ENCODE measurements at places on chromosomes 7 and 10.
A peak's percentile ranks its signal among the peaks of the same experiment; 100 is the strongest.

DNA sequence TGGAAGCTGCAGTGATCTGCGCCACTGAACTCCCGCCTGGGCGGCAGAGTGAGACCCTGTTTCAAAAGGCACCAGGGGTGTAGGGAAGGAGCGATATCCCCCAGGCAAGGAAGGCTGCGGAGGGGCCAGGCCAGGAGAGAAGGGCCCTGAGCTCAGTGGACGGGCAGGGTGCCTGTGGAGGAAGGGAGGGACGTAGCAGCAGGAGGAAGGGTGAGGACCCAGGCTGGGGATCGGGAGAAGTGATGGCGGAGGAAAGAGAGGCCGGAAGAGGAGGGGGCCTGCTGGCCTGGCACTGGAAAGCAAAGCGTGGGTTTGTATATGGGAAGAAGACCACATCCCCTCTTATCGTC lies 45.6 kb downstream of the ALOX5 start:
- peak; percentile 50 for DNase-seq

DNA sequence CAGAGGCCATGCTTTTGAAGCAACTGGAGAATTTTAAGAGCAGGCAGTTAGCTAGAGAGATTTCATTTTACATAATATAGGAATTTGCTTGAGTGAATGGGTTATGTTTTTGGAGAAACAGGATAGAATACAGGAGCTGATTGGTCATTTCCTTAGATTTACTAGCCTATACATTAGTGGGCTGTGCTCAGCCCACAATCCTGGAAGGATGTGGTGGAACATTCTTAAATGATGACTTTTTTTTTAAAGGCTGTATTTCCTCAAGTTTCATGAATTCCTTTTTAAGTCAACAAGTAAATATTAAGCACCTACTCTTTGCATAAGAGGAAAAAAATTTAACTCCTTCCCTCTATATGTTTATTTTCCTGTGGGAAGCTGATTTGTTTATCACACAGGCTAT lies 314.4 kb upstream of the BMPER start:
- no peak for DNase-seq

- DNase-seq = no peak
Measured at GRCh38 chr7:48299580-48300169, 128.4 kb downstream of the ABCA13 start.

DNA sequence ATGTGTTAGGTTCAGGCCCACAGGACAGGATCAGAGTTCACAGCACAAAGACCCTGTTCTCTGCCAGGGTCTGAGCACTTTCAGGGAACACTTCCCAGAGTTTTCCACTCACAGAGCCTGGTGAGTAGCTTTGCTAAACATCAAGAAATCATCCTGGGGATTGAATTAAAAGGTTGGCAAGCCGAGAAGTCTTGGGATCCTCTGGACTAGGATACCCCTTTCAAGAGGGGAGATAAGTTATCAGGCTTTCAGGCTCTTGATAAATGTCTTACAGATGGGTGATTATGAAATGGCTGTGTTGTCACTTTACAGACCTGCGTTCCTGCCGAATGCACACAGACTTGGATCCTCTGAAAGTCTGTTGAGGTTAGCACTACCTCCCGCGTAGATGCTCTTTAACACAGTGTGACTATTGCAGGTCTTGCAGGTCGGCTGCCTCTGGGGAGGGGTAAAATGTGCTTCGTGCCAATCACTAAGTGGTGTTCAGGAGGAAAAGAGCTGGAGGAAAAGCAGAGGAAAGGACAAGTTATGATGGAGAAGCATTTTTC lies 473.5 kb upstream of the AKR1E2 start:
- DNase-seq = no peak

- no peak for DNase-seq
Measured at GRCh38 chr10:86599729-86600128, 54.6 kb upstream of the OPN4 start.

GRCh38 chr7:146074195-146074765 lies 42.3 kb upstream of the CNTNAP2 start:
- no peak for DNase-seq

- no peak for DNase-seq
Measured at GRCh38 chr10:78571286-78571685, 497.5 kb upstream of the ZMIZ1 start.

GRCh38 chr7:105625986-105626385 lies 44.7 kb upstream of the EFCAB10 start:
- DNase-seq = no peak

DNA sequence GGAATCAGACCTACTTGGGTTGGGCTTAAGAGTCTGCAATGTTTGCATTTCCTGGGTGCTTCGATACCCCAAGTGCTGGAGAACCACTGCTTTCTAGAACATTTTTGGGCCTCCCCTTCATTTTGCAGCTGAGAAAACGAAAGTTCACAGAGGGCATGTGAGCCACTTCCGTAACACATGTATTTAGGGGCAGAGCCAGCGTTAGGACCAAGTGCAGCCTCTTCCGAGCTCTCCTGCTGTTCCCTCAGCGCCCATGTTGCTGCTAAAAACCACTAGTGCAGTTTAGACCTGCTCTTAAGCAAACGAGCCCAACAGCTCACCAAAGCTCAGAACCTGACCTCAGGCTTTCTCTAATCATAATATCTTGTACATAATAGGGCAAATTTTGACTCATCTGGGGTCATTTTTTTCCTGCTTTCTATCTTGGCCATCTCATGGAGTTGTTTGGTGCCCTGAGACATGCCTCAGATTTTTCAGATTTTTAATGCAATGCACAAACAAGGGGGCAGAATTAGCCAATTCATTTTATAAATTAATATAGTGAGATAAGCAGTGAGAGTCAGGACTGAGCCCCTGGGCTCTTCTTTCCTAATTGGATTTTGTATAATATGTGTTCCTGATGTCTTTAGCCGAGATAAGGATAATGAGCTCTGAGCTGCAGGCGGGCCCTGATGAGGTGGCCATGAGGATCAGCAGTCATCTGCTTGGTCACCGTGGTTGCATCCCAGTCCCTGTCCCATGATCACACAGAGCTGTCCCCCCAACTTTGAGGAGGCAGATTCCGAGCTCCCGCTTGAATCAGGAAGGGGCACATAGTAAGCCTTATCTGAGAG lies 12.9 kb downstream of the BAG3 start:
- no peak for DNase-seq

DNA sequence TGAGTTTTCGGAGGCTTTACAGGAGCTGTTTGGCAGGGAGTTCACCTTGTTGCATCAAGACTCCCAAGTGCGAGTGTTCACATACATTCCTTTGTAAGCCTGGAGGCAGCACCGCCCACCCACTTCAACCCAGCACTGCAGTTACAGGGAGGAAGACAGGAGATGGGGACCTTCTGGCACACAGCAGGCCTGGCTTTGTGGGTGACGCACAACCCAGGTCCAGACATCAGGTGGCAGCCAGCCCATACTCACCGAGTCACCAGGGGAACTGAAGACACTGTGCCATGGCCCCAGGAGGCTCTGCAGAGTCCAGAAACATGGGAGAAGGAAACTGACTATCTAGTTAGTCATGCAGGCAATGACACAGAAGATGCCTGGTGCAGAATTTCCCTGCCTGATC lies 305.9 kb upstream of the RNF32 start:
- no peak for DNase-seq

DNA sequence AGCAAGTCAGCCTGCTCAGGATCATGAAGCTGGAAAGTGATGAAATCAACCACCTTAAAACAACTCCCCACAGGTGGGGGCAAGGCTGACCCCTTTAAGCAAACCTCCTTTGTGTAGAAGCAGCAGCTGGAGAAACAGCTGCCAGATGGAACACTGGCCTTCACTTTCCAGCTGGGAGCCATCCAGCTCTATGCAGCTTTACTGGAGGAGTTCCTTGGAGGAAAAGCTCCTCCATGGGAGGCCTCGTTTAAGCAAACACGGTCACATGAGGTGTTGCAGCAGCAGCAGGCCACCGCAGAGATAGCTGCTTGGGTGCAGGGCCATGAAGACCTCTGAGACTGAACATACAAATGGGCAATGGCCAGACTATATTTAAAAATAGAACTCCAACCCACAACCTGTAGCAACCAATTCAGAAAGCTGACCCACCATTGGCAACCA lies 13.0 kb upstream of the DLG5 start:
- no peak for DNase-seq

DNA sequence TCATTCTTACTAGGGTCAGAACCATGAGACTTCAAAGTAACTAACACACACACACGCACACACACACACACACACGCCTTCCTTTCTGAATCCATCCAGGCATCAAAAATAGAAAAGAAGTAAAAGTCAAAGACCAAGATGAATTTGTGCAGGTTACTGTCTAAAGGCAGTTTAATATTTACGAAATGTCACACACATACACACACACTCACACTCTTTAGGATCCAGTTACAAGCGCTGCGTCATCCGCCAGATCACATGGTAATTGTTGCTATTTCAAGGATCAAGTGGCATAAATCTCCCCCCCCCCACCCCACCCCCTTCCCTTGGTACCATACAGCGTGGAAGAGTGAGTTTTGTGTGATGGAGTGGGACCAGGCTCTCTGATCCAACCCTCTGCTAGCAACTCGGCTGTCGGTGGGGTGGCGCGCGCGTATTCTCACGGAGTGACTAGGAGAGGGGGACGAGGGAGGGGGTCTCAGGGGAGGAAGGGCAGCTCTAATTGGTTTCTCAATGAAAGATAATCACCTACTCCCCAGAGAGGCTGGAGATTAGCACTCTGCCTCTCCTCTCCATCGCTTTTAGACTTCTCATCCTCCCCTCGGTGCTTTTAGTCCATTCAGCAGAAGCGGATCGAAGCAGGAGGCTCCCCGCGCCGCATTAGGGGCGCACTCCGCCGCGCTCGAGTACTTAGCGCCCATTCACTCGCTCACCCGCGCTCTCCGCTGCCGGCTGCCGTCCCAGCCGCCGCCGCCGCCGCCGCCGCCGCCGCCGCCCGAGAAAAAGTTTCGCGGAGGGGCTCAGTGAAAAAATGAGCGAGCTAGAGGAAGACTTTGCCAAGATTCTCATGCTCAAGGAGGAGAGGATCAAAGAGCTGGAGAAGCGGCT lies 83.5 kb upstream of the PRKG1 start:
- peak; percentile 65 for DNase-seq

- DNase-seq = no peak
Measured at GRCh38 chr10:35739998-35740397, 97.9 kb upstream of the FZD8 start.

DNA sequence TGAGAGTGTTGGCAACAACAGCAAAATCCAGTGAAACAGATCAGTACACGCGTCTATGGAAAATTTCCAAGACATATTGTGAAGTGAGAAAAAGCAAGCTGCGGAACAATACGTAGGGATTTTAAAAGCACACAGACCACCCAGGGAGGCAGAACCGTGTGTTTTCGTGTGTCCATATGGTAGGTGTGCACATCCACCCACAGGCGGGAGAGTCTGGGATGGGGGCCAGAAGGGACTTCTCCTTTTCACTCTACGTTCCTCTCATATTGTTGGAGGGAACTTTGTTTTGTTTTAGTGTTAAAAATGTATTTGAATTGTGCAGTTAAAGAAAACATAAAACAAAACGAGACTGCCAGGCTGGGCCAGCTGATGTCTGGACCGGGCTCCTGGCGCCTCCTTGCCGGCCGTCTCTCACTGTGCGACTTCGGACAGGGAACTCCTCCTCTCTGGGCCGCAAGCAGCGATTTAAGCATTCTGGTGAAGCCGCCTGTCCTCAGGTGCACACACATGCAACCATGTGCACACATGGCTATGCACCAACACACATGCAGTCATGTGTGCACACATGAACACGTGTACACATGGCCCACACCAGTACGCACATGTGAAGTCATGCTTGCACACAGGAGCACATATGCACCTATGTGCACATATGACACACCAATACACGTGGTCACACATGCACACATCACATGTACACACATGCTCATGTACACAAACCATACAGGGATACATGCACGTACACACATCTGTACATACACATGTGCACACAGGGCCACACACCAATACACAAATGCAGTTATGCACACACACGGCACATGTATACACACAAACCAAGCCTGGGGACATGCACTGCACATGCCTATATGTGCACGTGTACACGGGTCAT lies 141.1 kb downstream of the ELFN1 start:
- DNase-seq = no peak

GRCh38 chr10:89738551-89739209 lies 37.3 kb downstream of the KIF20B start:
- DNase-seq = no peak

DNA sequence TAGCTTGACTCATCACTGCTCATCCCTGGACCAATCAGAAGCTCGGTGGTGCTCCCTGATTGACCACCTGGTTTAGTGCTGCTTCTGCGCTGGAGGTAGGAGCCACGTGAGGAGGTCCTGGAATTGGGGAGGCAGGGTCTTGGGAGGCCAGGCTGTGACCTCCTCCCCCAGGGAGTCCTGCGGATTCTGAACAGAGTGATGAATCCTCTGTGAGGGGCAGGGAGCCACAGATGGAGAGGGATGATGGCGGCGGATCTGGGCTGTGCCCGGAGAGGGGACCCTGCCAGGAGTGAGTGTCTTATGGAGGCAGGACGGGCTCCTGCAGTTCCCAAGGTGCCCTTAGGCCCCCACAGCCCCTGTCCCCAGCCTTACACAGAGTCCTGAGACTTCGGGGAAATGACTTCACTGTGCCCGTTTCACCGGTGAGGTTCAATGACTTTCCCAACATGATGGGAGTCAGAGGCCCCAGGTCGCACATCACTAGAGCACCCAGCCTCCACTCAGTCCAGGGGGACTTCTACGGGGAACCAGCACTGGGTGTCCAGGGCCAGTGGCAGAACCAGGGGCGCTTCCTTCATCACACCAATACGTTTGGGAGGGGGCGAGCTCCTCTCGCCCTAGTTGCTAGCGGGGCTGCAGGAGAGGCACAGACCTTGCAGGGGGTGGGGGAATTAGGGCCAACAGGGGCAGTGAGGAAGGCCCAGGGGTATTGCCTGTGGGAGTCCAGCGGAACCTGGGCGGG lies 48.9 kb downstream of the FKBP6 start:
- DNase-seq = no peak

DNA sequence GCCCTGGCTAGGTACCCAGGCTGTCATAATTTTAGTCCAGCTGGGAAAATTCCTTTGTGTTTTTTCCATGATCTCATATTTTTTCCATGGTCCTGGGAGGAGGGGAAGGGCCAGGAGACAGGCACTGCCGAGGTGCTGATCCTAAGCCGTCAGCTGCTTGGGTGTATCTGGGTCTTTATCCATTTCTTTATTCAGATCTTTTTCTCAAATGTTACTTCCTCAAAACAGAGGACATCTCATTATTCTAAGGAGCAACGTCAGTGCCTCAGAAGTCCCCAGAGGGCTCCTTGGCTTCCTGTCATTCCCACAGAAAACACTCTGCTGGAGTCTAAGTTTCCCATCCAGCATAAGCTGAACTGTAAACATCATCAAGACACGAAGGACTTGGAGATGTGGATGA lies 2.8 kb upstream of the OR6V1 start:
- DNase-seq = peak; percentile 72

GRCh38 chr10:105797234-105797890 lies 1156.3 kb downstream of the SORCS3 start:
- DNase-seq = no peak

GRCh38 chr10:7481368-7481765 lies 70.5 kb upstream of the SFMBT2 start:
- no peak for DNase-seq
